Osteocyte (in vitro differentiated cells): ENCODE measurements at places on chromosomes 3 and 15. TPM values are rescaled to one million over a fixed set of nuclear protein-coding genes. Genes with fewer than 3 reads are reported as not detected.
A peak's percentile ranks its signal among the peaks of the same experiment; 100 is the strongest.

Gene CLRN1
- not detected in 2 replicates for total RNA-seq

Gene P2RY1
- total RNA-seq: 0.67 and 0.91 TPM in 2 replicates

Gene ITIH1
- not detected in 2 replicates for total RNA-seq

Gene RAD51
- total RNA-seq: 8.5 and 8.6 TPM in 2 replicates

Gene TGM4
- total RNA-seq: 0.26 TPM in 1 of 2 replicates, not detected in the other

Gene MBD4
- total RNA-seq: 23.1 and 24.2 TPM in 2 replicates

Gene CIDEC
- total RNA-seq: not detected in 2 replicates

Gene WDR93
- total RNA-seq: 0.19 TPM in 1 of 2 replicates, not detected in the other

Gene SEMA5B
- 1.3 TPM in 2 replicates for total RNA-seq

Gene DPPA2
- total RNA-seq: not detected in 2 replicates

Gene SEMA3F
- total RNA-seq: 11.8 and 12.9 TPM in 2 replicates

Gene MDFIC2
- total RNA-seq: not detected in 2 replicates

GRCh38 chr3:120587332-120587975, 8.7 kb upstream of the NDUFB4 start:
- H3K4me3 ChIP-seq: no peak overlapping the region
- H3K27me3 ChIP-seq: peaks cover 46% of the 10 kb centered on the region
- no peak for DNase-seq

GRCh38 chr3:115470254-115470653, 153.1 kb upstream of the GAP43 start:
- H3K4me1 ChIP-seq: peaks cover 2% of the 10 kb centered on the region
- no peaks in the 10 kb centered on the region for H3K27me3 ChIP-seq
- no peak overlapping the region for H3K27ac ChIP-seq
- H3K4me3 ChIP-seq: no peak overlapping the region

DNA sequence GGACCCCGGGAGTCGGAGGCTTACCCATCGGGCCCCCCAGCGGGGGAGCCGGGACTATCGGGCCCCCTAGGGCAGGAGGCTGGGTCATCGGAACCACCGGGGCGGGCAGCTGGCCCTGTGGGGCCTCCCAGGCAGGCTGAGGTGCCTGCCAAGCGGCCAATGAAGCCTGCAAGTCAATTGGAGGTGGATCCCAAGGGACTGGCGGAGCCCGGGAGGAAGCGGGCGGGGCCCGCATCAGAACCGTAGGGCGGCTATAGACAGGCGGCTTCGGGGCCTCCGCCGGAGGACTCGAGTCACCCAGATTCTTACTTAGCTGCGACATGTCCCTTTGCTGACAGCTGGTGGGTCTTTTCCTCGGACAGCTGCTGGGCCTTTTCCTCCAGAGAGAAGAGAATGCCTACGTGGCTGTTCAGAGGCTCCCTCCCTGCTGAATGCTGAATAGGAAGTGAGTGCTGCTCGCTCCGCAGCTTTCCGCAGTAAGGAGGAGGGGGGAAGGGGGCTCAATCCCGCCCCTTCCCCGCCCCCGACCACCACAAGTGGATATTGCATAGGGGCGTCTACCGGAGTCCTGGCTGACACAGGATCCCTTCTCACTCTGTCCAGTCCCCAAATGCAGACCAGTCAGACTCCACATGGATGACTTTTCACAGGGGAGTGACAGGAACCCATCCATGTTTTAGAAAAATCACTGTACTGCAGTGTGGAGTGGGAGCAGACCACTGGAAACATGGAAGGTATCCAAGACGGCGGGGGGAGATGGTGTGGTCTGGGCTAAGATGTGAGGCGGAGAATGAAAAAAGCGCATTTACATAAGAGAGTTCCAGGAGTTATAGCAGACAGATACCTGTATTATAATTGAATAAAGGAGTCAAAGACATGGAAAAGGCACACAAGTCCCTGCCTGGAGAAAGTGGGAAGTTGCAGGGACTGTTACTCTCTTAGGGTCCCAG, at the start of gene MAGEL2:
Gene MAGEL2 (minus strand): TSS at position 447 of the 950 bp plus-strand sequence. CDS start 125 bp downstream, at position 322.
- H3K4me1 ChIP-seq: no peaks in the 10 kb centered on the region
- peaks cover 6% of the 10 kb centered on the region for H3K27me3 ChIP-seq
- H3K27ac ChIP-seq: no peak within 1 kb of the TSS
- no peaks in the 10 kb centered on the region for H3K36me3 ChIP-seq

- peaks cover 15% of the 10 kb centered on the region for H3K4me1 ChIP-seq
- no peak overlapping the region for H3K27ac ChIP-seq
- no peak for DNase-seq
- H3K27me3 ChIP-seq: peaks cover 27% of the 10 kb centered on the region
- no peaks in the 10 kb centered on the region for H3K36me3 ChIP-seq
These were observed 146.2 kb upstream of the TLE3 start for GRCh38 chr15:70243686-70244540.

DNA sequence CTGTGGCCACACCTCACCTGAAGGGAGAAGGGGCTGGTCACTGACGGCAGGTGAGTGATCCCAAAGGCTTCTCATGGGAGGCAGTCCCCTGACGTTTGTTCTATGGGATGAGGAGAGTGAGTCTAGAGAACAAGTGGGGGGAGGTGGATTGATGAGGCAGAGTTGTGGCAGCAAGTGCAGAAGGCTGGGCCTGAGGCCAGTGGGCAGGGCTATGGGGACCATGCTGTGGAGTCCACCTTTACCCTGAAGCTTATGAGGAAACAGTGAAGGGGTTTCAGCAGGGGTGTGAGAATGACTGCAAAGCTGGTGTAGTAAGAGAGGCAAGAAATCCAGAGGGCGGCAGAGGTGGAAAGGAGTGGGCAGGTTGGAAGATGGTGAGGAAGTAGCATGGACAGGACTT, 96.9 kb upstream of the PFN2 start:
- H3K36me3 ChIP-seq: no peaks in the 10 kb centered on the region
- peaks cover 20% of the 10 kb centered on the region for H3K4me1 ChIP-seq
- H3K27ac ChIP-seq: no peak overlapping the region
- H3K4me3 ChIP-seq: no peak overlapping the region

DNA sequence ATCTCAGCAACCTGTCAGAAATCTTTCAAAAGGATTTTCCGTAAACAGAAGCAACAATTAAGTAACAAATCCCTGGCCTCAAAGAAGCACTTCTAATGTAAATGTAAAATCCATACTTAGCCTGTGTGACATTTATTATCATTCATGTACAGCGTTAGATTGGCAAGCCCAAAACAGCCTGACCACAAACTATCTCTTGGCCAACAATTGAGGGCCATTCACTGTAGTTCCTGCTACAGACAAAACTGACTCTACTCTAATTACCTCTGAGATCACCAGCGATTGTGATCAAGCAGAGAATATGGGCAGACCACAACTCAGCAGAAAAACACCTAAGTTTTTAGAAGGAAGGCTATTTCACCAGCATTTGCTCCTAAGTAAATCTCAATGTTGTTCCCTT, 9.2 kb downstream of the SHQ1 start:
- H3K36me3 ChIP-seq: peaks cover 41% of the 10 kb centered on the region
- DNase-seq: no peak
- H3K4me1 ChIP-seq: peaks cover 9% of the 10 kb centered on the region
- H3K4me3 ChIP-seq: no peak overlapping the region
- H3K27ac ChIP-seq: no peak overlapping the region
- no peaks in the 10 kb centered on the region for H3K27me3 ChIP-seq

- no peak overlapping the region for H3K4me3 ChIP-seq
- no peak for DNase-seq
- peaks cover 13% of the 10 kb centered on the region for H3K4me1 ChIP-seq
- no peaks in the 10 kb centered on the region for H3K27me3 ChIP-seq
- no peak overlapping the region for H3K27ac ChIP-seq
- H3K36me3 ChIP-seq: peaks cover 33% of the 10 kb centered on the region
These were observed 10.6 kb downstream of the LRRC58 start for GRCh38 chr3:120338517-120338916.

GRCh38 chr3:117398141-117398899, 688.7 kb downstream of the TUSC7 start:
- H3K27ac ChIP-seq: no peak overlapping the region
- H3K4me1 ChIP-seq: peaks cover 12% of the 10 kb centered on the region
- no peaks in the 10 kb centered on the region for H3K36me3 ChIP-seq

- H3K36me3 ChIP-seq: no peaks in the 10 kb centered on the region
- H3K27ac ChIP-seq: no peak overlapping the region
- H3K4me3 ChIP-seq: no peak overlapping the region
- H3K4me1 ChIP-seq: no peaks in the 10 kb centered on the region
- DNase-seq: no peak
These were observed 105.4 kb upstream of the FHIT start for GRCh38 chr3:61356685-61357084.

DNA sequence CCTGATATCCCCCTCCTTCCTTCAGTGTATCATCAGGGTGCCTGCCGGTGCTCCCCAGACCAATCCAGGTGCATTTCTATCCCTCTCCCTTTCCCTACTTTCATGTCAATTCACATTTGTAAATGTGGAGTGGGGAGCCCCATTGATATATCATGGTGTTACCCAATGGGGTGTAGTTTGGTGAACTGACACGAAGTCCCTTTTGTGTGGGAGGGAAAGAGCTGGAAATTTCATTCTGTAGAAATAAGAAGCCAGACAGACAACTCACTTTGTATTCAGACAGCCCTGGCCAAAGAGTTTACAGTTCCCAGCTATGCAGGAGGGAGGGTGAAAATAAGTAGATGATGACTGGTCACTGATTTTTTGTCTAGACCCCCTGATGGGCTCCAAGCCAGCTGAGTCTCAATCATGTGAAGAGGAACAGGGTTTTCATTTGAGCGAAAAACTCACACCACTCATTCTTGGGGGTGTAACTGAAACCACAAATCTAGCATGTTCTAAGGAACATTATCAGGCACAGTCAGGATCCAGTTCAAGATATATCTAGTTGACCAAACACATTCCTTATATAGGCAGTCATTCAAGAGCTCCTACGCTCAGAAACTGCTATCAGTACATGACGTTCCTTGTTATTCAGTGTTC, 58.9 kb downstream of the LMCD1 start:
- H3K4me3 ChIP-seq: no peak overlapping the region
- H3K36me3 ChIP-seq: peaks cover 38% of the 10 kb centered on the region
- DNase-seq: no peak
- peak overlapping the region; percentile 91 for H3K27ac ChIP-seq

- H3K27me3 ChIP-seq: no peaks in the 10 kb centered on the region
- H3K4me3 ChIP-seq: no peak overlapping the region
- H3K4me1 ChIP-seq: no peaks in the 10 kb centered on the region
- H3K36me3 ChIP-seq: peaks cover 3% of the 10 kb centered on the region
- DNase-seq: no peak
- no peak overlapping the region for H3K27ac ChIP-seq
These were observed 17.4 kb upstream of the CEMIP start for GRCh38 chr15:80761754-80762153.

DNA sequence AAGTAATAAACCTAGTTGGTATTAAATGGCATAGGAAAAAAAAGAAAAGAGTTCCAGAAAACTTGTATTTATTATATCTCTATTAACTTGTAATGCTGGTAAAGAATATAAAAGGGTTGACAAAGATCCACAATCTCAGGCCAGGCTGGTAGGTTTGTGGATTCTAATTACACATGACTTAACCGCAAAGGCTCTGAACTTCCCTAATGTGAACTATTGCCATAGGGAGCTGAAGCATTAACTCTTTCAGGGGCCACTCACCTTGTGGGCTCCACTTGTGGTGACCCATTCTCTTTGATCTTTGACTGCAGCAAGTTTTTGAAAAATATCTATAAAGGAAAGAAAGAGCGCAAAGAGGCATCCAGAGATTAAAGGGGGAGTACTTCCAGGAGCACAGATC, 58.5 kb downstream of the NEK10 start:
- no peaks in the 10 kb centered on the region for H3K27me3 ChIP-seq
- peaks cover 33% of the 10 kb centered on the region for H3K4me1 ChIP-seq
- peaks cover 19% of the 10 kb centered on the region for H3K36me3 ChIP-seq
- H3K27ac ChIP-seq: peak overlapping the region; percentile 74

- H3K4me3 ChIP-seq: no peak overlapping the region
- peaks cover 3% of the 10 kb centered on the region for H3K27me3 ChIP-seq
- H3K4me1 ChIP-seq: no peaks in the 10 kb centered on the region
- no peak overlapping the region for H3K27ac ChIP-seq
These were observed 276.3 kb upstream of the MCTP2 start for GRCh38 chr15:93954985-93955571.

DNA sequence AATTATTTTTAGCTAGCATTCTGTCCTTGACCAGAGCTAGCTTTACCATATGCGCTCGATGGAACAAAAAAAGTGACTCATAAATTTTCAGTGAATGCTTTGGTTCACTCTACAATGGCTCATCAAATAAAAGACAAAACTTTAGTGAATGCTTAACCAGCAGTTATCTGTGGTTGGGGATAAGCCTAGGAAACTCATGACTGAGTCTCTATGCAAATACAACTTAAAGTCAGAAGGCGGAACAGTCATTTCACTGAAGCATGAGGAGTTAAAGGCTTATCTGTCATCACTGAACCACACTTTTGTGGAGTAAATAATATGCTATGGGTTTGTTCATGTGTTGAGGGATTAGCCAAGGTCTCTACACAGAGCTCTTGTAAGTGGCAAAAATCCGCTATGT, 308.4 kb downstream of the SQOR start:
- no peaks in the 10 kb centered on the region for H3K4me1 ChIP-seq
- H3K27me3 ChIP-seq: peaks cover 7% of the 10 kb centered on the region
- no peak overlapping the region for H3K4me3 ChIP-seq
- H3K27ac ChIP-seq: no peak overlapping the region
- H3K36me3 ChIP-seq: no peaks in the 10 kb centered on the region
- no peak for DNase-seq

GRCh38 chr3:85427467-85427866, 468.7 kb downstream of the CADM2 start:
- H3K27me3 ChIP-seq: no peaks in the 10 kb centered on the region
- H3K27ac ChIP-seq: no peak overlapping the region
- no peaks in the 10 kb centered on the region for H3K36me3 ChIP-seq
- H3K4me3 ChIP-seq: no peak overlapping the region
- DNase-seq: no peak

GRCh38 chr15:40439960-40440742, 602 bp upstream of the BAHD1 start:
- DNase-seq: no peak
- no peaks in the 10 kb centered on the region for H3K36me3 ChIP-seq
- peaks cover 65% of the 10 kb centered on the region for H3K4me1 ChIP-seq
- peak overlapping the region; percentile 93 for H3K4me3 ChIP-seq

- H3K4me3 ChIP-seq: no peak overlapping the region
- peaks cover 17% of the 10 kb centered on the region for H3K27me3 ChIP-seq
- H3K4me1 ChIP-seq: peaks cover 6% of the 10 kb centered on the region
- no peak for DNase-seq
- no peak overlapping the region for H3K27ac ChIP-seq
These were observed 51.1 kb upstream of the LRRFIP2 start for GRCh38 chr3:37225481-37225880.

GRCh38 chr3:23501201-23501802, 298.2 kb downstream of the UBE2E2 start:
- peak overlapping the region; percentile 41 for H3K27ac ChIP-seq
- no peak overlapping the region for H3K4me3 ChIP-seq
- H3K4me1 ChIP-seq: peaks cover 16% of the 10 kb centered on the region

DNA sequence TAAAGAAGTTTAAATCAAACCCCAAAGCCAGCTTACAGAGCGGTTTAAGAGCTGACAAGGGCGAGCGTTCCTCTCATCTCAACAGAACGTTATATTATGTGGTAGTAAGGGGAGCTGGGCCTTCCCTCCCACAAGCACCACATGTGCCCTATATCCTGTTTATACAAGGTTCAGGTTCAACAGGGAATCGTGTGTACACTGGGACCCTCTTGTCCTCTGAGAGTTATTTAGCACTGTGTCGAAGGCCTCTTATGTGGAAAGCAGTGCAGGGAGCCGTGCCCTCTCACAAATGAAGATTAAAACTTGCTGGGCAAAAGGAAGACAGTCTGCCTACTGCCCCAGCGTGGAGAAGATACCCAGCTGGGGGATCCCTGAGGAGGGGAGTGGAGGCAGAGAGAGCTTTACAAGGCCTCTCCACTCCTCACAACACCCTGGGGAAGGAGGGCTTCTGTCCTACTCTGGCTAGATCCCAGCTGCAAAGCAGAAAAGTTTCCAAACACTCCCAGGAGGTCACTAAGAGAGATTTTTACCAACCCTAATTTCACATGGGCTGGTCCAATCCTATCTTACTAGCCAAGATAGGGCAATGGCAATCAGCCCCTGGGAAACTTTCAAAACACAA, 2.9 kb downstream of the TLE3 start:
- H3K36me3 ChIP-seq: peaks cover 22% of the 10 kb centered on the region
- peaks cover 37% of the 10 kb centered on the region for H3K4me1 ChIP-seq
- peak overlapping the region; percentile 50 for H3K27ac ChIP-seq
- no peak for DNase-seq
- H3K4me3 ChIP-seq: peak overlapping the region; percentile 97
